MV-4-11 (cell line): ENCODE measurements at places on chromosomes 5 and 9.

GRCh38 chr5:132426525-132427138 is 57.1 kb downstream of the SLC22A5 start:
- DNase-seq = peak; percentile 97

DNA sequence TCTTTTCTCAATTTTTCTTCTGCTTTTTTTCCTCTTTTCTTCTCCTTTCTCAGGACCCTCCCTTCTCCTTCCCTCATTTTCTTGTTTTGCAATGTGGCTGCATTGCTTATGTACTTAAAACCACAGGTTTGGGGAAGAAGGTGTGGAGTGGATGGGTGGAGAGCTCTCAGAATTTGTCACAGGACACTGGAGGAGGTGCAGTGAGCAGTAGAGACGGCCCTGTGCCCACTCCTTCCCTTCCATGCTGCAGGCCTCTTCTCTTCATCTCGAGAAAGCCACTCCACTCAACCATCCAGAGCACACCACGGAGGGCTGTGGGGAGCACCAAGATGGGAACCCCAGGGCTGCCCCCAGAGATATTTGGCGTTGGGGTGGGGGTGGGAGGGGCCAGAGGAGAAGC is 92.3 kb downstream of the FSTL4 start:
- no peak for DNase-seq

GRCh38 chr9:75997206-75997605 is 106.7 kb downstream of the PCSK5 start:
- no peak for DNase-seq

DNA sequence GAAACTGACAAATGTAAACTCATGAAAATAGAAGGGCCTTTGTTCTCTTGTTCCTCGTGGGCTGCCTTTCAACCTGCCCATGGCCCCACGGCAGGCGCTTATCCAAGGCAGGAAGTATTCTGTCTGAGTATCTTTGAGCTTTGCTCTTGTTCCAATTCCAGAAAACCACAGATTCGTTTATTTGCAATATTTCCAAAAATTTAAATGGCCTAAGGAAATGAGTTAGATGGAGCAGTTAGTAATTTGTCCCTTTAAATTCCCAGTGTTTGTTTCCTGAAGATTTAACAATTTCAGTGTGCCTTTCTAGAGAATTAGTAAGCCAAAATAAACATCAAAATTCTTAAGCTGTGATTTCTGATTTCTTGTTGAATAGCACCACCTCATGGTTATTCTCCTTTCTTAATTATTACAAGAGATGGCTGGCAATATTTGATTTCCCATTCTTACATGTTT is 299.4 kb upstream of the RASA1 start:
- DNase-seq = peak; percentile 0

DNA sequence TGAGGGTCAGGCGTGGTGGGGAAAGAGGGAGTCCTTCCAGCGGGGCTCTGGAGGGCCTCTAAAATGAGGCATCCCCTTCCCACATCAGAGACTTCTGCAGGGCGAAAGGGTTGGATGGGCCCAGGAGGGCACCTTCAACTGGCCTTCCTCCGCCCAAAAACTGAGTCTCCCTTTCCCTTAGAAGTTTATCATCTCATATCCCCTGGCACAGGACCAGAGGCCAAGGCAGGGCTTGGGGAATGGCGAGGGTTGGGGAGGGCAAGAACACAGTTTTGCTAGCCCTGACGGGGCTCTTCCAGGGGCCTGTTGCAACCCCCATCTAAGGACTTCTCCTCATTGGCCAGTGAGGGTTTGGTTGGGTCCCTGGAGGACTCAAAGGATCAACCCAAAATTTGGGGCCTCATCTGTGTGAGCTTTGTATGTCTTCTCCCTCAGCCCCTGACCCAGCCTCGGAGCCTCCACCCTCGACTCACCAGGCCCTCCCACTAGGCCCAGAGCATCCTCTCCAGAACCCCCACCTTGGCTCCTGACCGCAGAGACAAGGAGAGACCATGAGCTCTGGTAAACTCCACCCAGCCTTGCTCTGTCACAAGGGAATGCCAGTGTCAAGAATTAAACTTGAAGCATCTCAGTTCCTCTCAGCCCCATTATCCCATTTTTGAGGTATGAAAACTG is 24.1 kb downstream of the AQP7 start:
- no peak for DNase-seq

GRCh38 chr9:133863257-133863592 is 125.1 kb upstream of the SARDH start:
- DNase-seq = no peak

GRCh38 chr5:9015260-9015936 is 530.5 kb downstream of the SEMA5A start:
- DNase-seq = no peak

- peak; percentile 53 for DNase-seq
These were observed 500.0 kb upstream of the C9orf72 start for GRCh38 chr9:28073270-28073669.

DNA sequence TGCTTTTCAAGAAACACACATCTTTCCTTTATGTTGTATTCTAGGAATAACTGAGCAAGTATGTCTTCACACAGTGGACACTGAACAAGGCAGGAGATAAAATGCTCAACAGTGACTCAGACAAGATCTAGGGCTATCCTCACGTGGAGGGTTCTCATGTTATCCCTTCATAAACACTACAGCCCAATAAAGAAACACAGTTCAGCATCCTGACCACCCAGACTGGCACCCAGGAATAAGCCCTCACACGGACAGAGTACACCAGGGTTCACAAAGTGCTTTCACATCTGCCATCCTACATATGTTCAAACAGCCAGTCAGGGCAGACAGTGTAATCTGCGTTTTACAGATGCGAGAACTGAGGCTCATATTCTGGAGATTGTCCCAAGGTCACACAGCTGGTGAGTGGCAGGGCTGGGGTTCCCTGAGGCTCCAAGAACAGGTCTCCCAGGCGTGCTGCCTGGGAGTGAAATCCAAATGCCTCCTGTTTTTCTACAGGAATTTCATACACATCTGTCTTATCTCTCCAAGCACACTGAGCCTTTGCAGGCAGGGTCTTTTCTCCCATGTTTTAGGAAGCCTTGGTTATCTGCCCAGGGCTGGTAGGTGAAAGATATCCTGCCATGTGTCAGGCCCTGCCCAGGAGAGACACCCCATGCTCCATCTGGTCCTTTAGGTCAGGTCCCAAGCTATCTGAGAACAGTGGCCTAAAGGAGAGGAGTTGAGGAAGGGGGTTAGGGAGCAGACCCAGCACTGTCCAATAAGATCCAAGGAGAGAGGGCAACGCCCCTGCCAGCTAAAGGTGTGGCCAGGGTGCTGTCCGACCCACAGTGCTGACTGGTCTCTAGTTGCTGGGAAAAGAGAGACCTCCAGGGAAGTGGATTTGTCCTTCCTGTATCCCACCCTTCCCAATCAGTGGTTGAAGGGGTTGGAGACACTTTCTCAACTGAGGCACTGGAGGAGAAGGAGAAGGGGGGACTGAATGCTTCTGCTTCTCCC is 47.9 kb upstream of the XPA start:
- DNase-seq = no peak

GRCh38 chr9:93246526-93246925 is 62.6 kb downstream of the WNK2 start:
- no peak for DNase-seq

GRCh38 chr9:36798350-36799065 is 225.8 kb downstream of the MELK start:
- peak; percentile 79 for DNase-seq

- no peak for DNase-seq
These were observed 92.8 kb upstream of the RAD23B start for GRCh38 chr9:107190061-107190935.
